ENCODE measurements at places on chromosomes 6 and 20. TPM values are rescaled to one million over a fixed set of nuclear protein-coding genes. Genes with fewer than 3 reads are reported as not detected.

DNA sequence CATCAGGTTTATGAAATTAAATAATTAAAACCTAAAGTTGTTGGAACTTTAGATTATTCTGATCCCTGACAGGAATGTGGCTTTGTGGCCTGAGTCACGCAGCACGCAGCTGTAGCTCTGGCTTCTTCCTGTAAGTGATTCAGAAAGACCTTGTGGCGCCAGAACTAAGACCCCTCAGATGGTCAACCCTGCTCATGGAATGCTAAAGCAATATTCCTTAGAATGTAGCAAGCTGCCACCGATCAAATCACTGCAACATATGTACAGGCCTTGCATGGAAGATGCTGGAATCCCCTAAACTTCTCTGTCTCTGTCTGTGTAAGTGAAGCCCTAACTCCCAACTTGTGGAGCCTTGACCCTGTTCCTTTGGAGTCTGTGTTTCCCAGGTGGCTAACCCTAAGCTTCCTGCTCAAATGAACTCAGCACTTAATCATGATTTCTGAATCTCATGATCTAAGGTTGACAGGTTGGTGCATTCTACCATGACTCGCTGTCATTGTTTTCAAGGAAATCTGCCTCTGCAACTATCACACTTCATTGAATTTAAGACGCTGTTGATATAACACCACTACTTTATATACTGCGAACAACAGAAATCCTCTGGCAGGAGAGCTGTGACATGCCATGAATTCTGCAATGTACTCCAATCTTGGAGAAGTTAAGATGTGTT, 111.2 kb upstream of the CST7 start:
- DNase-seq: peak; percentile 87

- no peak for DNase-seq
Measured at GRCh38 chr6:148128014-148128730, 214.5 kb upstream of the SASH1 start.

- DNase-seq: no peak
Measured at GRCh38 chr6:29045075-29045474, at the start of gene OR2W1. Gene OR2W1 (minus strand): TSS chr6:29045175. CDS start chr6:29045175, 0 bp downstream.

GRCh38 chr20:6898928-6899327, 131.4 kb downstream of the BMP2 start:
- no peak for DNase-seq

COL21A1 gene
- 207 TPM for polyA plus RNA-seq

- DNase-seq: no peak
Measured at GRCh38 chr6:105515054-105515453, 112.2 kb upstream of the PREP start.

DNA sequence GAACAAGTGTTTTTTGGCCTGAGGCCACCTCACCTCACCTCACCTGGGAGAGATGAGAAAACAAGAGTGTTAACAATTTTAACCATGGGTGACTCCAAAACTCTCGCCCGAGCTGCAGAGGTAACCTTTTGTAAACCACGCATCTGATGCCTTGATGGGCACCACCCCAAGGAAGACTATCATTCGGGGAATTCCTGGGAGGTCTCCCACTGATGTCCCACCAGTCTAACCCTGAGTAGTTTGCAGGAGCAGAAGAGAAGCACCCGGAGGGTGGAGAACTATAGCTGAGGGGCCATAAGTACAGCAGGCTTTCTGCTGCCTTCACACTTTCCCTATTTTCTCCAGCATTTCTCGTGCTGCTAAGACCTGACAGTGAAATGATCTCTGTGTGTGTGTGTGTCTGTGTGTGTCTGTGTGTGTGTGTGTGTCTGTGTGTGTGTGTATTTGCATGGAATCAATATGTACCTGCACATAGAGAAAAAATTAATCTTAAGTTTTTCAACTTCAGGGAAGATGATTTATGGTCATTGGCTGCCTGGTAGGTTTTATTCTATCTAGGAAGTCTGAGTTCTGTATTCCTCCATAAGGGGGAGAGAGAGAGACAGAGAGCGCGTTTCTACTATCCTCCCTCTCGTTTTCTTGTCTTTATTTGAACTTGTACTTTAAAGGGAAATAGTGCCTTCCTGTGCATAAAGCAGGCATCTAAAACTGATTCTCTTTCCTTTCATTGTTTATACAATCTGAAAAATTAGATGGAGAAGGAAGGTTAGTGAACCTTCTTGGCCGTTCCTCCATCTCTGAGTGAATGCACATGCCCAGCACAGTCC, 75.8 kb downstream of the CAP2 start:
- no peak for DNase-seq

GRCh38 chr6:42226645-42227143, 9.0 kb upstream of the MRPS10 start:
- no peak for DNase-seq

RRAGD gene
- 2.4 TPM for polyA plus RNA-seq

DNA sequence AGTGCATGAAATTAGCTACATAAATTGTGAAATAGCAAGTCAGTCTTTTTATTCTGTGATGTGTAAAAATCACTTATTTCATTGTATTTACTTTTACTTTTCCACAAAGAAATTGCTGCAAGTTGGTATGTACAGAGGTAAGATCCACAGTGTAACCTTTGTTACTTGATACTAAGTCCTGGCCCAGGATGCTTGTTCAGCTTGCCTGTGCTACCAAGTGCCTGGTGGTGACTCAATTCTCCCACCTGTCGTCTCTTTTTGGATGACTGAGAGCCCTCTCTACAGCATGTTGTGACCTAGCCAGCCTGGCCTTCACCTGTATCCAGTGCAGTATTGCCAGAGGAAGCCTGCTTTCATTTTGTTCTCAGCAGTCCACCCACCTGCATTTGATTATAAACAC, 54.9 kb downstream of the ANKRD6 start:
- no peak for DNase-seq

DNA sequence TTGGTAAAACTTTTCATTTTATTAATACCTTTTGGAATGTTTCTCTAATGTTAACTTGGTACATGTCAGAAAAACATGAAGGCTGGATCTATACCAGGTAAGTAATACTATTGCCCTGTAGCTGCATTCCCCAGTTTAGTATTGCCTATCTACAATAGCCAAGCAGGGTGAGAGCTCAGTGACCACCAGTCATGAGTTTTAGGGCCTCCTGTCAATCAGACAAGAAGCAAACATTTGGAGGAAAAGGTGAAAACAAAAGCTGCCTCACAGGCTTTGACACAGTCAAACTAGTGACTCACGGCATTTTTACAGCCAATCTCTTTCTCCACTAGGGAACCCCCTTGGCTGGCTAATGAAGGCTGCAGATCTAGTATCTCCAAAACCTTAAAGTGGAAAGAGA, 9.5 kb upstream of the CDC5L start:
- DNase-seq: no peak

RIMS4 gene
- 4.0 TPM for polyA plus RNA-seq

All from right lung (tissue), 10 donors.